ENCODE measurements at places on chromosomes 12 and 14. TPM values are rescaled to one million over a fixed set of nuclear protein-coding genes. Genes with fewer than 3 reads are reported as not detected.
A peak's percentile ranks its signal among the peaks of the same experiment; 100 is the strongest.

DNA sequence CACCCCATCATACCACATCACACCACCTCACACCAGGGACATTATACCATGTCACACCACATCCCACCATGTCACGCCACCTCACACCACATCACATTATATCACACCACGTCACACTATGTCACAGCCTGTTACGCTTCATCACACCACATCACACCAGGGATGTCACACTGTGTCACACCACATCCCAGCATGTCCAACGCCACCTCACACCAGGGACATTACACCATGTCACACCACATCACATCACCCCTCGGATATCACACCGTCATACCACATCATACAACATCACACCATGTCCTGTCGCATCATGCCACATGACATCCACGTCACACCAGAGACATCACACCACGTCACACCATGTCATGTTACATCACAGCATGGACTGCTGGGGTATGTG lies 235.5 kb downstream of the TMEM121 start:
- DNase-seq, result no peak

DNA sequence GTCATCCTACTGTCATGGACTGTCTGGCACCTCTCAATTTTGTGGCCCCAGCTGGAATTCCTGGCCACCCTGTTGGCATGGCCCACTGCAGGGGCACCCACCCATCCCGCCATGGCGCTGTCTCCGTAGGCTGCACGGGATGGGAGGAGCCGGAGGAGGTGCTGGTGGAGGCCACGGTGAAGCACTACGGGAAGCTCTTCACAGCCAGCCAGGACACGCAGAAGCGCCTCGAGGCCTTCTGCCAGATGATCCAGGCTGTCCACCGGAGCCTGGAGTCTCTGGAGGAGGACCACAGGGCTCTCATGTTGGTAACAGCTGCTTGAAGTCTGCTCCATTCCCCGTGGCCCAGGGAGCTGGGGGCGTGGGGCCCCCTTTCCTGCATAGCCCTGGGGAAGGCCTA lies 3.9 kb downstream of the CCDC197 start:
- DNase-seq, result no peak

GRCh38 chr12:21336656-21337055 lies 1.9 kb upstream of the SLCO1A2 start:
- no peak for DNase-seq

- peak; percentile 52 for DNase-seq
Observed at GRCh38 chr12:52139579-52140062, 52.2 kb downstream of the KRT80 start.

GRCh38 chr12:6097411-6097810 lies 27.1 kb downstream of the VWF start:
- DNase-seq, result no peak

DNA sequence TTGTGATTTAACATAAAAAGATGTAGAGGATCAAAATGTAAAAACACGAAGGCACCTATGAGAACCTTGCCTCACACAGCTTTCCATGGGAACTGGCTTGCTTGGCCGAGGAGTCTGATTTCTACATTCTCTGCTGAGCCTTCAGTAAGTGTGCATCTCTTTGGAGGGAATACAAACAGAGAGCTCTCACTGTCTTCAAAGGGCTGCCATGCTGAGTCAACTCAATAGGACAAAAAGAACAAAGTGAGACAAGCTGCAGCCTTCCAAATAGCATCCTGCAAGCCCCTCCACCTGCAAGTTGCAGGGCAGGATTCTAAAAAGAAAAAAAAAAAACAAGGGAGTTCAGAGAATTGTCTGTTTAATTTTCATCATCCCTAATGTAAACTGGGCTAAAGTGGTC lies 411.9 kb downstream of the NELL2 start:
- DNase-seq, result no peak

Gene TAS2R50
- total RNA-seq, result not detected

DNA sequence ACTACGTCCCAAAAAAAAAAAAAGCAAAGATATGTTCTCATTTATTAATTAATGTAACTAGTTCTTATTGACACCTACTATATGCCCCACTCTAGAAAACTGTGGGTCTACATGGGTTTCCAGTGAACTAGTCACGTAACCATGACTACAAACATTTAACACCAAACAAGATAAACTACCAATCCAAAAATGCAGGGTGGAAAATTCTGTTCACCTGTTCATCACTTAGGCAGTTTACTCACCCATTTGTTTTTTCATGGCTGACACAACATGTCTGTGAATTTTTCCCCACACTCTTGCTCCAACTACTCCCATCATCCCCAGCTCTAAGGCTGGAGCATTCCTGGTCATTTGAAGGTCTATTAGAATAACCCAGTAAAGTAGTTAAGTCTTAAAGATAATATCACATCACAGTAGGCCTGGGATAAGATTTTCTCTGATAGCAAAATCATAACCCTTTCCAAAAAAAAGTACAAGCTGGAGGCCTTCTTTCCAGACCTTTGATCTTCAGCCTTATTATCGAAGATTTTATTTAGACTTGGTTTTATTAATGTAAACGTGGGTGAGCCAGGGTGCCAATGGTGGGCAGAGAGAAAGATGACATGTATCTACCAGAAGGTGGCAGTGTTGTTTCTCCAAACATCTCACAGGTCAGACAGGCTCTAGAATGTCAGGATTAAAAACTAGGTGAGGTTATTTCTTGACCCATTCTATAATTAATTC lies 61.6 kb upstream of the DAAM1 start:
- peak; percentile 64 for DNase-seq

Gene MANSC4
- not detected for total RNA-seq

- DNase-seq, result no peak
Observed at GRCh38 chr12:41497409-41497808, 309.3 kb downstream of the PDZRN4 start.

GRCh38 chr14:29745863-29746262 lies 181.8 kb downstream of the PRKD1 start:
- no peak for DNase-seq

Gene CNTN1
- 3.7 TPM for total RNA-seq

DNA sequence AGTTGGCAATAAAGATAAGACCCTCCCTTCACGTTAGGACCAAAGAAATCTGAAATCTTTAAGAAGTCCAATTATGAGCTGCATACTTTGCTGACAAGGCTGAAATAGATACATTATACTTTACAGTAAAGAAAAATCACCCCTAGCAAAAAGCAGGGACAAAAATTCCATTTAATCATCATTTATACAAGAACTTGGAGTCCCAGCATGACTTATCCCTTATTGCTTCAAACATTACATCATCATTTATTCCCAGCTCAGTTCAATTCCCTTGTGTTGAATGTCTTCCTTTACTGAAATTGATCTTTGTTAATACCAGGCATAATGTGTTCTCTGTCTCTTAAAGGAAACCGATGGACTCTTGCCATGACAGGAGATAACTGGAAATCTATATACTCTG lies 449.6 kb upstream of the CCDC196 start:
- no peak for DNase-seq

DNA sequence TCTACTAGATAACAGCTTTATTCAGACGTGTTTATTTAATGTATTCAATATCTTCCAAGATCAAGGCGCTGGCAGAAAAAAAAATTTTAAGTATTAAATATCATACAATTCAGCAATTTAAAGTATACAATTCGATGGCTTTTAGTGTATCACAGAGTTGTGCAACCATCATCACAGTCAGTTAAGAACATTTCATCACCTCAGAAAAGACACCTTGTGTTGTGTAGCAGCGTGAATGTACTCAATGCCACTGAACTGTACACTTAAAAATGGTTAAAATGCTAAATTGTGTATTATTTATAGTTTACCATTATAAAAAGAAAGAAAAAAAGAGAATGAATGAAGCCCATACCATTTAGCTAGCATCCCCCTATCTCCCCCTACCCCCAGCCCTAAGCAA lies 96.4 kb downstream of the RIN3 start:
- no peak for DNase-seq

Gene FOXA1
- 3.1 TPM for total RNA-seq

- DNase-seq, result no peak
Observed at GRCh38 chr14:97005934-97006333, 208.8 kb downstream of the VRK1 start.

- DNase-seq, result no peak
Observed at GRCh38 chr12:56261503-56262232, 3.5 kb upstream of the ANKRD52 start.

Gene COX8C
- total RNA-seq, result not detected

DNA sequence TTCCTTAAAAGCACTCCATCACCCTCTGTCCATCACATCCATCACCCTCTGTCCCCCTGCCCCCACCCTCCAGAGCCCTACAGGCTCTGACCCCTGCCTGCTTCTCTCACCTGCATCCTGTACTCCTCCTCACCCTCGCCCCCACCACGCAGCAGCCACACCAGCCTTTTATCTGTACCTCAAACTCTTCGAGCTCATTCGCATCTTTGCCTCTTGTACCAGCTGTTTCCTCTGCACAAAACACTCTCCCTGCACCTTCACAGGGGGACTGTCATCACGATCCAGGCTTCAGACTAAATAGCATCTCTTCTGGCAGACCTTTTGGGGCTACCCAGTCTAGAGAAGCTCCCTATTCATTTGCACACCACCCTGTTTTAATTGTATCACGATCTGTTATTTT lies 24.1 kb downstream of the TMEM229B start:
- DNase-seq, result no peak

- DNase-seq, result no peak
Observed at GRCh38 chr12:43290836-43291235, 261.2 kb downstream of the ADAMTS20 start.

- DNase-seq, result no peak
Observed at GRCh38 chr12:113424915-113425823, 3.0 kb downstream of the SDSL start.

- no peak for DNase-seq
Observed at GRCh38 chr14:41403360-41403759, 203.3 kb upstream of the LRFN5 start.

GRCh38 chr14:96997996-96998395 lies 200.8 kb downstream of the VRK1 start:
- DNase-seq, result no peak

- no peak for DNase-seq
Observed at GRCh38 chr14:101730626-101731186, 30.8 kb upstream of the PPP2R5C start.

GRCh38 chr12:119594399-119594730 lies 791 bp downstream of the TMEM233 start:
- DNase-seq, result no peak

Gene PZP
- not detected for total RNA-seq

DNA sequence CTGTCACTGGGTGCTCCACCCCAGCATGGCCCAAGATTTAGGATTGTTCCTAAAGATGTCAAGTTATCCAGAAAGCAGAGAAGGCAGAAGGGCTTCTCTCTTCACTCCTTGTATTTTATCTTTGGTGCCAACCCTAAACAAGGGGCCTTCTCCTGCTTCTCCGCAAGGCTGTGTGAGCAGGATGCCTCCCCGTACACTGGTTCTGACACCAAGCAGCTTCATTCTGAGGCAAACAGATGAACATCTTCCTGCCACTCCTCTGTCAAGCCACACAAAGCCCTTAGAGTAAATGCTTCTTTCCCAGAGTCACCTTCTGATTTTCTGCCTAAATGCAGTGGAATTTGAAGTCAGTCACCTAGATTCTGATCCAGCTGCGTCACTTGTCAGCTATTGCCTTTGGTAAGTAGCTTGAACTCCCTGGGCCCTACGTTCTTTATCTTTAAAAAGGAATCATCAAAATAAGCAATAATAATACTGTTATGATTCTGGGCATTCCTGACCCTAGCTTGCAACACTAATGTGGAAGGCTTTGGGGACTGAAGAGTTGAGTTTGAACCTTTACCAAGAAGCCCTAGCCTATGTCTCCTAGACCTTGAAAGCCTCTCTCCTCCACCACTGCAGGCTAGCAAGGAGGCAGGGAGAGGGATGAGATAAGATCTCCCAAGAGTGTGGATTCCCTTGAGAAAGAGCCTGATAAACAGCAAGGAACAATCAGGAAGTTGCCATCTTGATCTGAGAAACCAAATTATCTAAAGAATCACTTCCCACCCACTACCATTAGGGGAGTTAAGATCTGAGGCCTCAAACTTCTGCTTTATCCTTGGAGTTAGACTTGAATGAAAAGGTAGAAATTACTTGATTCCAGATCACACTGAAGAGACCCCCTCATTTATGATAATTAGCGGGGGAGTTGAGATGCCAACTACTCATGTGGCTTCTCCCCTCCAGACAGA lies 5.7 kb downstream of the KRT73 start:
- DNase-seq, result no peak

DNA sequence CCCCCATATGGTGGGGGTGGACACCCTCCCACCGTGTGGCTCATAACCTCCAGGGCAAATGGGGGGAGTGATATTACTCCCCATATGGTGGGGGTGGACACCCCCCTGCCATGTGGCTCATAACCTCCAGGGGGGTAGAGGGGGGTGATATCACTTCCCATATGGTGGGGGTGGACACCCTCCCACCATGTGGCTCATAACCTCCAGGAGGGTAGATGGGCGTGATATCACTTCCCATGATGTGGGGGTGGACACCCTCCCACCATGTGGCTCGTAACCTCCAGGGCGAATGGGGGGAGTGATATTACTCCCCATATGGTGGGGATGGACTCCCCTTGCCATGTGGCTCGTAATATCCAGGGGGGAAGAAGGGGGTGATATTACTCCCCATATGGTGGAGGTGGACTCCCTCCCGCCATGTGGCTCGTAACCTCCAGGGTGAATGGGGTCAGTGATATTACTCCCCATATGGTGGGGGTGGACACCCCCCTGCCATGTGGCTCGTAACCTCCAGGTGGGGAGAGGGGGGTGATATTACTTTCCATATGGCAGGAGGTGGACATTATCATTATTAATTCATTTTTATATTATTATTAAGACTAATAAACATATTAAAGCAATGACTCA lies 51.2 kb upstream of the OXA1L start:
- no peak for DNase-seq

Gene PLA2G1B
- total RNA-seq, result not detected

- no peak for DNase-seq
Observed at GRCh38 chr12:100273782-100274181, 6.8 kb downstream of the SCYL2 start.

- no peak for DNase-seq
Observed at GRCh38 chr12:109702111-109702841, 11.3 kb upstream of the FAM222A start.

Gene TMEM19
- total RNA-seq, result 47.1 TPM

GRCh38 chr12:111359231-111359913 lies 9.5 kb downstream of the PHETA1 start:
- DNase-seq, result no peak

Gene B4GALNT3
- total RNA-seq, result 3.3 TPM

Gene OTX2
- total RNA-seq, result not detected

- peak; percentile 40 for DNase-seq
Observed at GRCh38 chr14:75306927-75307699, 28.5 kb downstream of the FOS start.

GRCh38 chr12:71237128-71237527 lies 79.3 kb upstream of the TSPAN8 start:
- DNase-seq, result no peak

- no peak for DNase-seq
Observed at GRCh38 chr12:28191051-28192048, 1.1 kb downstream of the CCDC91 start.

Measured in H4 (cell line).